ENCODE measurements at places on chromosomes 6 and 20.

DNA sequence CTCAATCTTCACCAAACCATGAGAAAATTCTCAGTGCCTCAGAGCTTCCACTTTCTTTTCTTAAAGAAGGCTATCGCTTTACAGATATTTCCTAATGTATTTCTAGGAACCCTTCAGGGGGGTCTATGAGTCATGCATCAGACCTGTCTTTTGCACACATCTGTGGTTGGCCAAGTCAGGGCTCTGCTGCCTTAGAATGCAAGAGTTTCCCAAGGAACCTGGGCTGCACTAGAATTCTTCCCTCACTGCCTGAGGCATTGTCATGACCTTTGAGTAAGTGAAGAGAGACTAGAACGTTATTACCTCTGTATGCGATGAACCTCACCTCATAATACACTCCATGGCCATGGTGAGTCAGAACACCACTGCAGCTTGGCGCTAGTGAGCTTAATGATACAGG, 365.0 kb upstream of the ID4 start:
- DNase-seq, result peak; percentile 89

DNA sequence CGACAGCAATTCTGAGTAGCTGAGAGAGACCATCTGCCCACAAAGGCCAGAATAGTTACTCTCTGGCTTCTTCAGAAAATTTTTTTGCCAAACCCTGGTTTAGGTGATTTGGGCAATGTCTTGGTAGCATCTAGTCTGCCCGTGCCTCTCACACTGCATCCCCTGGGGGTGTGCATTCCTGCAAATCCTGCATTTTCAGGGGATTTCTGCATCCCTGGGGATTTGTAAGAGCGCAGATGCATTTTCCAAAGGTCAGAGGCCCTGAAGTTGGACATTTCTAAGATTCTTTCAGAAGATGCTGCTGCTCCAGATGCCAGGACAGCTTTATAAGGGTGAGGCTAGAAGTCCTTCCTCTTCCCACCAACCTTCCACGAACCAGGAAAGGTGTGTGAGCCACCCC, 4.0 kb downstream of the CST9 start:
- no peak for DNase-seq

DNA sequence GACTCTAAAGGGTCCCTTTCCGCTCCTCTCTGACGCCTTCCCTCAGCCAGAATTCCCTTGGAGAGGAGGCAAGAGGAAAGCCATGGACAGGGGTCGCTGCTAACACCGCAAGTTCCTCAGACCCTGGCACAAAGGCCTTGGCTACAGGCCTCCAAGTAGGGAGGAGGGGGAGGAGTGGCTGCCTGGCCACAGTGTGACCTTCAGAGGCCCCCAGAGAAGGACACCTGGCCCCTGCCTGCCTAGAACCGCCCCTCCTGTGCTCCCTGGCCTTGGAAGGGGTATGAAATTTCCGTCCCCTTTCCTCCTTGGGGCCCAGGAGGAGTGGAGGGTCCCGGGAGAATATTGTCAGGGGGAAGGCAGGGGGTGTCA, 2.7 kb downstream of the VEGFA start:
- no peak for DNase-seq

GRCh38 chr6:167409079-167409478, 84.2 kb downstream of the TTLL2 start:
- DNase-seq, result no peak

DNA sequence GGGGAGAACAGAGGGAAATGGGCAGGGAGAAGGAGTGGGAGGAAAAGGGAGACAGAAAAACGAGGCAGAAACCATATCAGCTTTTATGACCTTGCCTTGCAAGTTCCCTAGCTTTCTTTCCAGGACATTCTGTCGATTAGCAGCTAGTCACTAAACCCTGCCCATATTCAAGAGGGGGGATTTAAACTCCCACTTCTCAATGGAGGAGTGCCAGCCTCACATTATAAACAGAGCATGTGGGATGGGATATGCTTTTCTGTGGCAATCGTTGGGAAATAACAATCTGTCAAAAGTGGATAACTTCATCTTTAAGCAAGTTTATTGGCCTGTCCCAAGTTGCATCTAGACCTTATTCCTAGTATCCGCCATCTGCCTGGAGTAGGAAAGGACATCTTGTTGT, 57.0 kb upstream of the TMEM170B start:
- DNase-seq, result no peak

GRCh38 chr20:24953621-24954133, 4.6 kb downstream of the CST7 start:
- no peak for DNase-seq

GRCh38 chr6:110537208-110538123, 61.1 kb upstream of the SLC22A16 start:
- peak; percentile 68 for DNase-seq

DNA sequence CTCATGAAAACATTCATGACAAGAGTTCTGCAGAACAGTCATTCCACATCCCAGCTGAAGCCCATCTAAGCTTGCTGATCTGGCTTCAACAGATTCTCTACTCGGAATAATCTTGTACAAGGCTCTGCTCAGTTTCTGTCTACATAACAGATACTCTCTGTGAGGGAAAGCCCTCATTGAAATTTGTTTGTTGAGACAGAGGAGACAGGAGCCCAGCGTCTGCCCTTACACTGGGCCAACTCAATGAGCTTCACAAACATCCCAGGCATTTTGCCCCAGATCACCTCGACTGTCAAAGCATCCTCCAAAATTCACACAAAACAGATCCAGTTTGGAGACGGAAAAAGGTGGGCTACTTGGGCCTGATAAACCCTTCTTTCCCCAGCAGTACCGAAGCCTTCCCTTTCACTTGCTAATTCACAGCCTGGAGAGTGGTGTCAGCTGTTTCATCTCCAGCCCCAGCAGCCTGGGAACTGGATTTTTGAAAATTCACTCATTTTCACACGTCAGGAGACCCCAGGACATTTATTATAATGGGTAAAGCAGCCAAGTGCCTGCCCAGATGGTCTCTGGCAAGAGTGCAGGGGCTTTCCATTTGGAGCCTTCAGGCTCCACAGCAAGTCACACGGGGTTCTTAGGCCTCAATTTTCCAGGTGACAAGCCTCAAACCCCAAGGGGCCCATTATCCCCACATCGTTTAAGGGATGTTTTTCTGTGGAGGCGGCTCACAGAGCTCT, 7.3 kb downstream of the CCDC167 start:
- DNase-seq, result no peak

- no peak for DNase-seq
These were observed 64.8 kb downstream of the SNX9 start for GRCh38 chr6:157887892-157888291.

DNA sequence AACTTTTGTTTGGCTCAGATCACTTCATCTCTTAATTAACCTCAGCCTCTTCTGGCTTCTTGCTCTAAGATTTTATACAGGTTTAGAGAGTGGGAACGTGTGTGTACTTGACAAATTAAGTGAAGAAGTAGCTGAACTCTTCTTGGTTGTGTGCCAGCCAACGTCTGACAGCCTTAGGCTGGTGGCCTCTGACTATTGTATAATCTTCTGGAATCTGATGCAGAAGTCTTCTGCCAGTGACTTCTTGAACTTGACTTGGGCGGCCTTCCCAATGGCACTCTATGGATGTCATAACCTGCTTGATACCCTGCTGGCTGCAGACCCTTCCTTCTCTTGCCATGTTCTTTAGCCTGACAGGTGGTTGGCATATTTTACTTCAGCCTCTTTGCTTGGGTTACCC, 660.5 kb downstream of the DOK5 start:
- no peak for DNase-seq

DNA sequence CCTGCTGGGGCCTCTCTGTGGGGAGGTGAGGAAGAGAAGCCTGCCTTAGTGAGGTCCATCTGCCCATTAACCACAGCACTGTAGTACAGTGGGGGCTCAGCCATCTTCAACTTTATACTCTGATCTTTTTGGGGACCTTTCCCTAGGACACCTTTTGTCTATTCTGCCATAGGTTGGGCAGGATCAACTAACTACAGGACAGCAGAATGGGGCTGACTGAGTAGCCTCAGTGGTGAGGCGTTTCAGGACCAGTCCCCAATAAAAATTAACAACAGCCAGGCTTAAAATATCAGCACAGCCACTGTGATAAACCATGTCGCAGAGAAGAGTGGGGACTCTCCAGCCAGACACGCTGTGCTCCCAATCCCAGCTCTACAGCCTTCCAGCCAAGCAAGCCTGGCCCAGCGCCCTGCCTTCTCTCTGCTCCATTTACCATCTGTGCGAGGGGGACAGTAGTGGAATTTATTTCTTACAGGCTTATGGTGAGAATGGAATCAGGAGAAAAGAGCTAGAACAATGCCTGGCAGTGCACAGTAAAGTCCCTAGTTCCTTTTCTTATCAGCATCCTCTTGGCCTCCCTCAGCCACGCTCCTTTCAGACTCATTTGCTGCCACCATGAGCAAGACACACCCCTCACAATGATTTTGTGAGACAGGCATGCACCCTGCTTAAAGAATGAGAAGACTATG, 75.5 kb downstream of the SLC22A23 start:
- no peak for DNase-seq

DNA sequence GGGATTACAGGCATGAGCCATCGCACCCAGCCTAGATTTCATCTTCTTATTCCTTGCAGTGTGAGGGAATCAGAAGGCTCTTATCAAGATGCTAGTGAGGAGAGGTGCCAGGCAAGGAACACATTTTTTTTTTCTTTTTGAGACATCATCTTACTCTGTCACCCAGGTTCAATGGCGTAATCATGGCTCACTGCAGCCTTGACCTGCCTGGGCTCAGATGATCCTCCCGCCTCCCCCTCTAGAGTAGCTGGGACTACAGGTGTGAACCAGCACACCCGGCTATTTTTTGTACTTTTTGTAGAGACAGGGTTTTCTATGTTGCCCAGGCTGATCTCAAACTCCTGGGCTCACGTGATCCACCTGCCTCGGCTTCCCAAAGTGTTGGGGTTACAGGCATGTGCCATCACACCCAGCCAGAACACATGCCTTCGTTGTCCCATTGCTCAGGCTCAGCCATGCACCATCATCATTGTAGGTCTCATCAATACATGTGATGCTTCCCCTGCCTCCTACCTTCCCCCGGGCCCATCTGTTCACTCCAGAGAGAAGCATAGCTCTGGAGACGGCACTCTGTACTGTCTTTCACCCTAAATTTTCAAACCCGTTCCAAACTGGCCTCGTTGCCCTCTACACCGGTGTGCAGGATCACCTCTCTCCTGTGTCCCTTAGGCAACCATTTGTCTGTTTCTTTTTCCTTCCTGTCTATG, 10.1 kb downstream of the FLOT1 start:
- DNase-seq, result no peak

DNA sequence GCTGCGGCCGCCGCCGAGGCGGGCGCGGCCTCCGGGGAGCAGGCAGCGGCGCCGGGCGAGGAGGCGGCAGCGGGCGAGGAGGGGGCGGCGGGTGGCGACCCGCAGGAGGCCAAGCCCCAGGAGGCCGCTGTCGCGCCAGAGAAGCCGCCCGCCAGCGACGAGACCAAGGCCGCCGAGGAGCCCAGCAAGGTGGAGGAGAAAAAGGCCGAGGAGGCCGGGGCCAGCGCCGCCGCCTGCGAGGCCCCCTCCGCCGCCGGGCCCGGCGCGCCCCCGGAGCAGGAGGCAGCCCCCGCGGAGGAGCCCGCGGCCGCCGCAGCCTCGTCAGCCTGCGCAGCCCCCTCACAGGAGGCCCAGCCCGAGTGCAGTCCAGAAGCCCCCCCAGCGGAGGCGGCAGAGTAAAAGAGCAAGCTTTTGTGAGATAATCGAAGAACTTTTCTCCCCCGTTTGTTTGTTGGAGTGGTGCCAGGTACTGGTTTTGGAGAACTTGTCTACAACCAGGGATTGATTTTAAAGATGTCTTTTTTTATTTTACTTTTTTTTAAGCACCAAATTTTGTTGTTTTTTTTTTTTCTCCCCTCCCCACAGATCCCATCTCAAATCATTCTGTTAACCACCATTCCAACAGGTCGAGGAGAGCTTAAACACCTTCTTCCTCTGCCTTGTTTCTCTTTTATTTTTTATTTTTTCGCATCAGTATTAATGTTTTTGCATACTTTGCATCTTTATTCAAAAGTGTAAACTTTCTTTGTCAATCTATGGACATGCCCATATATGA, 3.2 kb downstream of the MARCKS start:
- DNase-seq, result no peak

Data from epithelial cell of prostate (primary cell).